ENCODE measurements at places on chromosomes 6 and 20.

DNA sequence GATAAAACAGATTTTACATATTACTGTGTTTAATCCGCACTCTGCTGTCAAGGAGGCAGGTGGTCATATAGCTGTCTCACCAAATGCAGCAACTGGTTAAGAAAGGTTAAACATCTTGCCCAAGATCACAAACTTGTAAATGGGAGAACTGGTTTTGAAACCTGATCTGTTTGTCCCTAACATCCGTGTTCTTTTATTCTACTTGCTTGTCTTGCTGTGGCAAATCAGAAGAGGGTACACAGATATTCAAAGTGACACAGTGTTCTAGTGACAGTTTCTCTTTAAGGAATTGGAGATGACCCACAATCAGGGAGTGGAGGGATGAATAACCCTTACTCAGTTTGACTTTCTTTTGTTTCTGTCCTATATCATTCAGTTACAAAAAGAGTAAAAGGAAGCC, 83.0 kb upstream of the SGK1 start:
- no peak for DNase-seq

DNA sequence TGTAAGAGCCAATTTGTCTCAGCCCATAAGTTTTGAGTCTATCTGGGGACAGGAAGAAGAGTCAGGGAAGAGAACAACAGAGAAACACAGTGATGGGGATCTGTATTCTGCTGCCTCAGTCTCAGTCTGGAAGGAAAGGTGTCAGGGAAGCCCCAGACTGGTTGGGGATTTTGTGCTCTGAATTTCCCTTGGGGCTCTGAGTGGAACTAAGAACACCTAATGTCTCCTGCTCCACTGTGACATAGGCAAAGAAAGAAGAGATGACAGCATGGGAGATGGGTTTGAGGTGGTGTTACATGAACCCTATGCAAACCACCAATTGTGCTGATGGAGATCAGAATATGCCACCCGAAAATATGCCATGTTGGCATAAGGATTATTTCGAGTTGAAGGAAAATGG, 139.5 kb upstream of the MYLIP start:
- DNase-seq = no peak

- DNase-seq = no peak
Observed at GRCh38 chr6:2875359-2876191, 27.5 kb downstream of the SERPINB9 start.

GRCh38 chr6:100138346-100139022, 144.5 kb upstream of the MCHR2 start:
- no peak for DNase-seq

- DNase-seq = no peak
Observed at GRCh38 chr6:39330057-39330456, 7.6 kb upstream of the KCNK16 start.

- DNase-seq = no peak
Observed at GRCh38 chr6:111653979-111654378, 48.3 kb upstream of the TRAF3IP2 start.
